Dorsolateral prefrontal cortex (tissue), 122 donors: ENCODE measurements at places on chromosomes 12 and 14. TPM values are rescaled to one million over a fixed set of nuclear protein-coding genes. Genes with fewer than 3 reads are reported as not detected.

GRCh38 chr12:107397890-107398500 is 287.6 kb upstream of the PWP1 start:
- DNase-seq, result no peak

DNA sequence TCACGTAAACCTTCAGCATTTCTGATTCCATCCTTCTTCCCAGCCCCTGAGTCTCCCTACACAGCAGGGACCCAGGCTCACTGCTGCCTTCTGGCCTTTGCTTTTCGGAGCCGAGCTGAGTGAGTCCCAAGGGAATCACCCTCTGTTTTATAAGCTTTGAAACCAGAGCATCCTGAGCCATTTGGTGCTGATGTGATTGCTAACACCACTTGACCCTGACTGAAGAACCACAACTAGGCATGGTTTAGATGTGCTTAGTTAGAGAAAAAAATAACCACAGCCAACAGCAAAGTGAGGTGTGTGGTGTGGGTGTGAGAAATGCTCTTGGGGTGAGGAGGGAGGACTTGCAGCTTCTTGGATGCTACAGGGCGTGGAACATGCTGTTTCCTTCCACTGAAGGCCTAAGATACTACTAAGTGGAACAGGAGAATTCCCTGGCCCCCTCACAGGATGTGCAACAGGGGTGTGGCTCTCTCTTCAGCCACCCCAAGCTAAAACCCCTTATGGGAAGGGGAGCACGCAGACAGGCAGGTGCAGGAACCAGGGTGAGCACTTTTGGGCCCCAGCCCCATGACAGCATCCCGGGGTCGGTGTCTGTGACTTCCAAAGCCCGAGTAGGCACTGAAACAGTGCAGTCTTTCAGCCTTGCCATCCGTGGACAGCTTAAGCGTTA is at the start of gene TC2N:
Gene TC2N (minus strand): TSS at position 221 of the 673 bp plus-strand sequence. CDS start 53,767 bp downstream, outside the sequence.
- no peak for DNase-seq

GRCh38 chr12:39103552-39104165 is 198.3 kb upstream of the CPNE8 start:
- DNase-seq, result no peak

- DNase-seq, result no peak
Measured at GRCh38 chr12:131895640-131896079, 1.2 kb downstream of the ULK1 start.

GRCh38 chr12:86194721-86195120 is 61.5 kb downstream of the MGAT4C start:
- DNase-seq, result no peak

- DNase-seq, result no peak
Measured at GRCh38 chr14:31543969-31544799, 17.0 kb upstream of the NUBPL start.

DNA sequence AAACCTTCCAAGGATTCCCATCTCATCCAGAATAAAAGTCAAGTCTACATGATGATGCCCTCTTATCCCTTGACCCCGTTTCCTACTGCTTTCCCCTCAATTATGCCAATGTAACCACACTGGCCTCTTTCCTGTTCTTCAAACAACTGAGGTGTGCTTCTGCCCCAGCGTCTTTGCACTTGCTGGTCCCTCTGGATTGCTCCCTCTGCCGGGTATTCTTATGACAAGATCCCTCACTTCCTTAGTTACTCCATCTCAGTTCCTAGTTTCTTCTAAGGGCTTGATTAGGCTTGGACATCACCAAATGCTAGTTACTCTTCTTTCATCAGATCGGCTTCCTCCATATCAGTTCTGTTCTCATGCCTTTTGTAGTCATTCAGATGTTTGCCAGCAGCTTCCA is 32.7 kb upstream of the PELI2 start:
- DNase-seq, result no peak

- no peak for DNase-seq
Measured at GRCh38 chr14:96804895-96805294, 7.7 kb downstream of the VRK1 start.

DNA sequence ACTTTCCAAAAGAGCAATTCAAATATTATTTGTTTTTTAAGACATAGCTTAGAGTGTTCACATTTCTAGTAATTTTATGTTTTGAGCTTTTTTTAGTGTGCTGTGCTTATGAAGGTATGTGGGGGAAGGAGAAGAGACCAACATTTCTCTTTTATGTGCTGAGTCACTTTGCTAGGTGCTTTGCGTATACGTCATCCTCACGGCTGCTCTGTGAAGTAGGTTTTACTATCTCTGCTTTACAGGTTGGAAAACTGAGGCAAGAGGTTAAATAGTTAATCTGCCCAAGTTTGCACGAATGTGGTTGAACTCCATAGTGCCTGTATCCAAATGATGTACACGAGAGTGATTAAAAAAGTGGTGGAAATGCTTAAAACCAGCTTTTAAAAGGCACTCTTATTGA is 75.9 kb downstream of the AEBP2 start:
- DNase-seq, result no peak

GRCh38 chr14:64221391-64222003 is 72.7 kb downstream of the ESR2 start:
- DNase-seq, result no peak

- no peak for DNase-seq
Measured at GRCh38 chr14:68655911-68656316, 137.0 kb downstream of the ZFP36L1 start.

Gene TDRD9
- total RNA-seq, result 10.1 TPM

Gene ISCA2
- total RNA-seq, result 32.9 TPM

Gene BRAP
- 25.6 TPM for total RNA-seq

Gene GPR137C
- 17.0 TPM for total RNA-seq

Gene PYM1
- total RNA-seq, result 10.7 TPM

Gene KRT74
- not detected for total RNA-seq
